Esophagus squamous epithelium (tissue), 5 donors: ENCODE measurements at places on chromosomes 12 and 14.

GRCh38 chr12:107515446-107515958, 170.1 kb upstream of the PWP1 start:
- no peak for DNase-seq

- no peak for DNase-seq
Observed at GRCh38 chr12:108306506-108306905, 32.6 kb downstream of the CMKLR1 start.

DNA sequence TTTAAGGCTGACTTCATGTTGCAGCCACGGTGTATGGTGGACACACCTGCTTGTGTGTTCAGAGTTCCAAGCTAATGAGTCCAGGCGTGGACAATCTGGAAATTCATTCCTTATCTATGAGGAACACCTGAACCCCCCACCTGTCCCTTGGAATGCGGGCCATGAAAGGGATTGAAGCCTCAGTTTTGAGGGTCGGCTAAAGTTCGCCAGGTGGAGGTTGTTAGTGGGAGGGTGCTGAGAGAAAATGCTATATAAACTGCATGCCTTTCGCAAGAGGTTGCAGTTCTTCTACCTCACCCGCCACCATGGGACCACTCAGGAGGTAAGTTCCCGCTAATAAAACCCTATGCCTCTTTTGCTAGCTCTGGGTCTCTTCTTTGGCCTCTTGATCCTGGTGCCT, 348.0 kb downstream of the BCL11B start:
- no peak for DNase-seq

- no peak for DNase-seq
Observed at GRCh38 chr12:95940514-95940913, 1.9 kb downstream of the CCDC38 start.
